Hepatocyte (in vitro differentiated cells): ENCODE measurements at places on chromosomes 11 and 22. TPM values are rescaled to one million over a fixed set of nuclear protein-coding genes. Genes with fewer than 3 reads are reported as not detected.

SLC22A8 gene
- not detected in 2 replicates for total RNA-seq

LDHA gene
- total RNA-seq = 380 and 421 TPM in 2 replicates

CRYBB2 gene
- total RNA-seq = 0.37 TPM in 1 of 2 replicates, not detected in the other

GRCh38 chr11:28117712-28118111 lies 9.5 kb downstream of the METTL15 start:
- DNase-seq = no peak

DNA sequence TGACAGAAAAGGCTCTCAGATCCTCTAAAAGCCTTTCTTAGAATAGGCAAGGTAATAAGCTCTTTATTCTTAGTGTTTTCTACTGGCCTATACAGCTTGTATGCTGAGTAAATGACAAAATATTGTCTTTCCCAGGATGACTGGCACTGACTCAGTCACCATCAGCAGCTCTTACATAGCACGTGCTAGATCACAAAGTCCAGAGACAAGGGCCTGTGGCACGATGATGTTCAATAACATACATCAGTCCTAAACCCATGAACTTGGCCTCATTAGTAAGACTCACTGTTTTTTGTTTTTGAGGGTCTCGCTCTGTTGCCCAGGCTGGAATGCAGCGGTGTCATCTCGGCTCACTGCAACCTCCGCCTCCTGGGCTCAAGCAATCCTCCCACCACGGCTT lies 42.7 kb downstream of the CELF1 start:
- DNase-seq = no peak
